ENCODE measurements at places on chromosomes 12 and 14.
A peak's percentile ranks its signal among the peaks of the same experiment; 100 is the strongest.

- no peak for DNase-seq
Observed at GRCh38 chr12:24596768-24597388, 352.0 kb downstream of the BCAT1 start.

GRCh38 chr12:77486872-77487271 is 343.8 kb upstream of the NAV3 start:
- no peak for DNase-seq

GRCh38 chr12:63843254-63843720 is 1.2 kb upstream of the SRGAP1 start:
- DNase-seq: no peak

DNA sequence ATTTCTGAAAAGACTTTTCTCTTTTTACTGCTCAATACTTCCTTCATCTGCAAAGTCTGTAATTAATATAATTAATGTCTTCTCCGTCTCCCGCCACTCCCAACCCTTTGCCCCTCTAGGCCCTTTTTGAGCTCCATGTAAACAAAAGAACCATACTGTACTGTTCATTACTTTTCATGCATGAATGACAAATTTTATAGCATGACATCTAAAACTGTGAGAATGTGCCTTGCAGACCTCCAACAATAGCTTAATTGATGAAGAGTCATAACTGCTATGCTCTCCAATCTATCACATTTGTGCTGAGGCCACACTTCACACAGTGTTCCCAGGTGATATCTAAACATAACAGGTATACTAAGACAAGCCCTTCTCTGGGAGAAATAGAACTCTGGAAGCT is 1122.7 kb upstream of the ATXN7L3B start:
- DNase-seq: no peak

GRCh38 chr12:108181095-108181454 is 52.0 kb downstream of the WSCD2 start:
- DNase-seq: no peak

- DNase-seq: no peak
Observed at GRCh38 chr14:26741711-26742212, 143.9 kb upstream of the NOVA1 start.

DNA sequence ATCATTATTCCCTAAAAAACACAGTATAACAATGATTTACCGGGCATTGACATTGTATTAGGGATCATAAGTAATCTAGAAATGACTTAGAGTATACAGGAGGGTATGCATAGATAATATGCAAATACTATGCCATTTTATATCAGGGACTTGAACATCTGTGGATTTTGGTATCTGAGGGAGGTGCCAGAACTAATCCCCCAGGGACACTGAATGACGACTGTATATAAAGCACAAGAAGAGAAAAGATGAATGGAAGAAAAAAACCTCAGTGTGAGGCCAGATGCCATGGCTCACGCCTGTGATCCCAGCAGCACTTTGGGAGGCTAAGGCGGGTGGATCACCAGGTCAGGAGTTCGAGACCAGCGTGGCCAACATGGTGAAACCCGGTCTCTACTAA is 25.5 kb upstream of the COX6A1 start:
- DNase-seq: no peak

DNA sequence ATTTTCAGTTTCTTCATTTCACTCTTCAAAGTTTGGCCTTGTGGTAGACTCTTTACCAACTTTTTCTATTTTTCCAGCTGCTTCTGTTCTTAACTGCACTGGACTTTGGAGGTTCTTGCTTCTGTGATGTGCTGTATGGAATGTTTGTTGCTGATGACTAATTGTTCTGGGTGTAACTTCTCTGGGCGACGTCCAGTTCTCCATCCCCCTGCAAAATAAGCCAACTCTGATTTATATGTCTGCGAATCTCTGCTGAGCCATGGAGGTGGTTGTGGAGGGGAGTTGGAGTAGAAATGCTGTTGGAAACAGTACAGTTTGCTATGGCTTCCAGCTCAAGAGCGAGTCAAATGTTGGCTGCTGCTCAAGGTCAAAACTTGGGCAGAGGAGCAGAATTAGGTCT is 113.9 kb upstream of the DYRK2 start:
- peak; percentile 55 for DNase-seq

DNA sequence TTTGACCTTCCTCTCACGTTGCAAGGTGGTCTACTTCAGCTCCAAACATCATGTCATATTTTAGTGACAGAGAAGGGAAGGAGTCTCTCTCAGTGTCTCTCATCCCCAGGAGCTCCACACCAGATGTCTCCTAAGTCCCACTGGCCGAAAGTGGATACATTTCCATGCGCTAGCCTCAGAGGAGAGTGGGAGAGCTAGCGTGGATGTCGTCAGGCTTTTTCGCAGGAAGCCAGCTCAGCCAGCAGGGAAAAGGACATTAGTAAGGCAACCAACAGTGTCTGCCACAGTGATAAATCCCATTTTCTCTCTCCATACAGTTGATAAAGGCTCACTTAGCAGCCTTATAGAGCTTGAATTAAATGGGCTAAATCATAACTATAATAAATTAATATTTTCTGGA is 155.7 kb downstream of the PELI2 start:
- DNase-seq: no peak

GRCh38 chr14:79248126-79248525 is 963.2 kb downstream of the DIO2 start:
- DNase-seq: no peak

DNA sequence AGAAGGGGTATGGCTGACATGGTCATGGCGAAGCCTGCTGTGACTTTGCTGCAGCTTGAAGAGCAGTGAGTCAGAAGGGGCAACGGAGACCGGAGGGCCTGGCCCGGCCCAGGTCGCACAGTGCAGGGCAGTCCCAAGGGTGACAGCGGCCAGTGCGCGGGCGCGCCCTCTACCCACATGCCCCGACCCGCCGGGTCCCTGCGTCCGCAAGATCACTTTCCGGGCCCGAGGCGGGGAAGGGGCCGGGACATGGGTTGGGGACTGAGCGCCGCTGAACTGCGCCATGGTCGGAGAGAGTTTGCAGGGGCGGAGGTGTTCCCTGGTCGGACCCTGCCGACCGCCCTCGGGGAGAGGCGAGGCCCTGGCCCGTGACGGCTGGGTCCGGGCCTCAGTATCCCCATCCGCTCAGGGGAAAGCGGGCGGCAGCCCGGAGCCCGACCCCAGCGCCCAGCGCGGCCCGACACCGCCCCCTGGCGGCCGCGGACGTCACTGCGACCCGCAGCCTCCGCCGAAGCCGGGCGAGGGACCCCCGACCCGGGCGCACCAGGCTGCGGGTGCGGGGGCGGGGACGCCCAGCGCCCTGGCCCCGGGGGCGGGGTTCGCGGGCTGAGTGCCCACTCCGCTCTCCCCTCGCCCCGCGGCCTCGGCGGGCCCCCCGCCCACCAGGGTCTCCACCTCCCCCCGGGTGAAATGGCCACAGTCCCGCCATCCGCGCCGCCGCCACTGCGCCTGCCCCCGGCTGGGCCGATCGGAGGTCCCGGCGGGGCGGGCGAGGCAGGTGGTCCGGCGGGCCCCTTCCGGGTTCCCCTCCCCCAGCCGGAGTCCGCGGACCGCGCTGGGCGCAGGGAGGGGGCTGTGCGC is 7.2 kb upstream of the ANKRD9 start:
- peak; percentile 75 for DNase-seq

DNA sequence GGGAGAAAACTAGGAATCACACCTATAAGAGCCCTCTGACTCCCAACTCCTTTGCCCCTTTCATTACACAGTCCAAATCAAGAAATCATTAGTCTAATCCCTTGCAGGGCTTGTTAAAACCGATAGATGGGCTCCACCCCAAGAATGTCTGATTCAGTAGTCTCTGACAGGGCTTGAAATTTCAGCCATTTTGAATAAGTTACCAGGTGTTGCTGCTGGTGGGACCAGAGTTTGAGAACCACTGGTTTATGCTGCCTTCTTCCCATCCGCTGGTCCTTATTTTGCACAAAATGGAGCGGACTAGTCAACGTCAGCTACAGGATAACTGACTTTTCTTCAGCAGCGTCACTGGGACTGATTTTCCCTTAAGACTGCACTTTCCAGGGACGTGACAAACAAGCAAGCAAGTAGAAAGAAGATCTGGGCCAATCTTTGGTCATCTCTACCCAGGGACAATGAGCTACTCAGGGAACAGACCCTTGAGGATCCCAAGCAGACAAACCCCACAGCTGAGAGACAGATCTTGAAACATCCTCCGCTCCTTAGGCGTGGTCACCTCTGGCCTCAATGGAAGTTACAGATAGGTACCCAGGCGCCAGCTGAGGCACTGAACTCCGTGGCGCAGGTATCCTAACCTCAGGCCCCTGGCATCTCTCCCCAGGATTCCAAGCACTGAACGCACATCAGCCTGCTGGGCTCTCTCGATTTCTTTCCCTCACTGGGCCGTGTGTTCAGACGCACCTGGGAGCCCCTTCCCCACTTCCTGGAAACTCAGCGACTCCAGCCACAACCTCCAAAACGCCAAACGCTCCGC is 900 bp downstream of the KCTD10 start:
- no peak for DNase-seq

DNA sequence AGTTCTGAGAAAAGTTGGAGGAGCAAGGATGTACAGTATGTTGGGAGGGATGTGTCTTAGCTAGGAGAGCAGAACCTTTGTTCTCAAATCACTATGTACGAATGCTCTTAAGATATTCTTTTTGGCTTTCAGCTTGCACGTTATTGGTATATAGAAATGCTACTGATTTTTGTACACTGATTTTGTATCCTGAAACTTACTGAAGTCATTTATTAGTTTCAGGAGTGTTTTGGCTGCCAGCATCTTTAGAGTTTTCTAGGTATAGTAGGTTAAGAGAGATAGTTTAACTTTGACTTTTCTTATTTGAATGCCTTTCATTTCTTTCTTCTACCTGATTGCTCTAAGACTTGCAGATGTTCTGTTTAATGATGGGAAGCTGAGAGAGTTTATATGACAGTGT is 442.8 kb upstream of the FBXO33 start:
- no peak for DNase-seq

DNA sequence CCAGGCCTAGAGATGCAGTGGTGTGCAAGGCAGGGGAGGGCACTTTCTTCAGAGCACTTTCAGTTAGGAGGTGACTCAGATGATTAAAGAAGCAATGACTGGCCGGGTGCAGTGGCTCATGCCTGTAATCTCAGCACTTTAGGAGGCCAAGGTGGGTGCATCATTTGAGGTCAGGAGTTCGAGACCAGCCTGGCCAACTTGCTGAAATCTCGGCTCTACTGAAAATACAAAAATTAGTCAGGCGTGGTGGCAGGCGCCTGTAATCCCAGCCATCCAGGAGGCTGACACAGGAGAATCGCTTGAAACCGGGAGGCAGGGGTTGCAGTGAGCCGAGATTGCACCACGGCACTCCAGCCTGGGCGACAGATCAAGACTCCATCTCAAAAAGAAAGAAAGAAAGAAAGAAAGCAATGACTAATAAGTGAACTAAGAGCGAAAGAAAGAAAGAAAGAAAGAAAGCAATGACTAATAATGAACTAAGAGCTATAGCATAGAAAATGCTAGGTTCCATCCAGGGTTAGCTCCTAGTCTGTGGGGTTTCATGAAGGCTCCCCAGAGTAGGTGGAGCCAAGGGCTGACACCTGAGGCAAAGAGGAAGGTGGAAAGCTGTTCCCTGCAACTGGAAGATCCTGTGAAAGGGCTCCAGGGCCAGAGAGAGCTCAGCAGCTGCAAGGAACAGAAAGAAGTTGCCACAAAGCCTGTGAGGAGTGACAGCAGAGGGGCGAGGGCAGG is 334.5 kb downstream of the CACNA1C start:
- no peak for DNase-seq

- DNase-seq: no peak
Observed at GRCh38 chr14:96986256-96987085, 189.3 kb downstream of the VRK1 start.

All from femur (tissue), 1 donor.